Mesenchymal stem cell (in vitro differentiated cells and primary cell): ENCODE measurements at places on chromosomes 1 and 21.

DNA sequence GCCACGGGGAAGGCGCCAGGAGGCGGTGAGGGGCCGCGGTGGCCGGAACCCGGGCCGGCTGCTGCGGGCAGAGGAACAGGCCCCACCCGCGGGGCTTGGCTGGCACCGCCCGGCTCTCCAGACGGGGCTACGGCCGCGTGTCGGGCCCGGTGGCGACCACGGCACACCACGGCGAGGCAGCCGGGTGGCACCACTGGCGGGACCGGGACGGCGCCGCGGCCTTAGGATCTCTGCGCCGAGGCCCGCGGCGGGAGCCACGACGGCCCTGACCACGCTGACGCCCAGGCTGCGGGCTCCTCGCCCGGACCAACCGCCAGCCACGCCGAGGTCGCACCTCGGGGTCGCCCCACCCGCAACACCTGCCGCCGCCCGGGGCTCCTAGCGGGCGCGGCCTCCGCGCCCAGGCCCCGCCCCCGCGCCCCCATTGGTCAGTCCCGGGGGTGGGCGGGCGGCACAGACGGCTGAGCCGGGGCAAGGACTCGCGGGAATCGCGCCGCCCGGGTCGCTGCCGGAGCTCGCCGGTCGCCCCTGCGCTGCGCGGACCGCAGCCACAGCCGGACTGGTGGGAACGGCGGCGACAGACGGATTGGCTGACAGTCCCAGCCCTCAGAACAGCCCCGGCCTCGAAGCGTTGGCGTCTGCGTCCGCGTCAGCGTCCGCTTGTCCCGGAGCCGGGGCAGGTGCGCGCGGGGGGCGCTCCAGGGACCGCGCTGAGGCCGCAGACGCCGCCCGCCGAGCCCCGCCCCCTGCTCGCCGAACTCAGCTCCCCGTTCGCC, at the start of gene BMP8A:
Gene BMP8A (plus strand): TSS at position 491 of the 776 bp plus-strand sequence. CDS start 356 bp downstream, outside the sequence.
- DNase-seq: peak; percentile 53

- DNase-seq: no peak
Observed at GRCh38 chr1:116762781-116763115, 8.5 kb downstream of the CD2 start.

GRCh38 chr21:34526241-34526617, 14.2 kb upstream of the KCNE1 start:
- DNase-seq: no peak

DNA sequence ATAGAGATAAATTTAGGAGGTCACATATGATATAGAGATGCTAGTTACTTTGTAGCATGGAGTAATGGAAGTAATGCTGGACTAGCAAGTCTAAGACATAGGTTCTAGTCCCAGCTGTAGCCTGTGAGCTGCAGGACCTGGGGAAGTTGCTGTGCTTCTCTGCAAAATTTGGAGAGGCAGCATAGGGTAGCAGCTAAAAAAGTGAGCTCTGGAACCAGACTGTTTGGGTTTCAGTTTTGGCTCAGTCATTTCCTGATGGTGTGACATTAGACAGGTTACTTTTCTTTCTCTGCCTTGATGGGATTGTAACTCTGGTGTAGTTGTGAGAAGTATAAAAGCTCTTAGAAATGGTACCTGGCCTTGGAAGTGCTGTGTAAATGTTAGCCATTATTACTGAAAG, 3.3 kb downstream of the METTL13 start:
- DNase-seq: no peak

DNA sequence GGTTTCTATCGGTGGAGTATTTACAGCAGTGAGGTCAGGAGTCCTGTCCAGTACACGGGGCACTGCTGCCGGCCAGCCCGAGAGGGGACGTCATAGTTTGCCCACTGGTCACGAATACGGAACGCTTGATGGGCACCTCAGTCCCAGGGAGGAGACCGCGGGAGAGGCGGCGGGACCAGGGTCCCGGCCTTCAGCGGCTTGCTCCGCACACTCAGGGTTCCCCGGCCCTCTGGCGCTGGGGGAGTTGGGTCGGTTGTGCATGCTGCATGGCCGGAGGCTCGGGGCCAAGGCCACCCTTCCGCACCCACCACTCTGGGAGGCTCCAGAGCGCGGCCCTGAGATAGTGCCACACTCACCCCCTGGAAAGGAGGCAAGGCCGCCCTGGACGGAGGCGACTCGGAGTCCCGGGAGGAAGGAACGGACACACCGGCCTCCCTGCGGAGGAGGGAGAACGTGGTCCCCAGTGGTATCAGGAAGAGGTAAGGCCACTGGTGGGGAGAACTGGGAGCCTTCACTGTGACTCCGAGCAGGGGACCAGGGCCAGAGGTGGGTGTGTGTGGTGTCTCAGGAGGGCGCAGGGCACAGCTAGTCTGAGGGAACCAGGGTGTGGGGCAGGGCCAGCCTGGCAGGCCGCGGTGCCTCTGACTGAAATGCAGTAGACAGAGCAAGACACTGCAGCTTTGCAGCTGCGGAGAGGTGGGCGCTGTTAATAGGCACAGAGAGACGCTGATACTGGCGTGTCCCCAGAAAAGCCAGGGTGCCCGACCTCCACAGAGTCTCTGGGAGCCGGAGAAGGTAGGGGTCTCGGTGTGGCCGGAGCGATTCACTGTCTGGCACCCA, 28.6 kb upstream of the PRSS38 start:
- DNase-seq: no peak

GRCh38 chr1:67118191-67118590, 16.6 kb downstream of the C1orf141 start:
- no peak for DNase-seq

DNA sequence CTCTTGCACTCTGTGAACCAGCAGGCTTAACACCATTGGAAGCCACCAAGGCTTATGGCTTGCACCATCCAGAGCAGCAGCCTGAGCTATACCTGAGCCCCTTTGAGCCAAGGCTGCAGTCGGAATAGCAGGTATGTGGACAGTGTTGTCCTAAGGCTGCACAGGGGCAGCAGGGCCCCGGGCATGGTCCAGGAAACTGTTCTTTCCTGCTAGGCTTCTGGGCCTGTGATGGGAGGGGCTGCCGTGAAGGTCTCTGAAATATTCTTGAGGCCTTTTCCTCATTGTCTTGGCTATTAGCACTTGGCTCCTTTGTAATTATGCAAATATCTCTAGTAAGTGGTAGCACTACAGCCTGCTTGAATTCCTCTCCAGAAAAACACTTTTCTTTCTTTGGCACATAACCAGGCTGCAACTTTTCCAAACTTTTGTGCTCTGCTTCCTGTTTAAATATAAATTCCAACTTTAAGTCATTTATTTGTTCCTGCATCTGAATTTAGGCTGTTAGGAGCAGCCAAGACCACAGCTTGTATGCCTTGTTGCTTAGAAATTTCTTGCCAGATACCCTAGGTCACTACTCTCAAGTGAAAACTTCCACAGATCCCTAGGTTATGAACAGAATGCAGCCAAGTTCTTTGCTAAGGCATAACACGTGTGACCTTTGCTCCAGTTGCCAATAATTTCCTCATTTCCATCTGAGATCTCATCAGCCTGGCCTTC, 5.2 kb downstream of the KRTAP20-4 start:
- no peak for DNase-seq

GRCh38 chr21:14824126-14824525, 240.7 kb downstream of the NRIP1 start:
- no peak for DNase-seq

- no peak for DNase-seq
Observed at GRCh38 chr1:175232335-175232734, 39.8 kb upstream of the KIAA0040 start.

GRCh38 chr1:180931529-180931928, 18.8 kb downstream of the KIAA1614 start:
- DNase-seq: no peak

GRCh38 chr1:61301824-61302657, 219.7 kb downstream of the NFIA start:
- DNase-seq: peak; percentile 63

DNA sequence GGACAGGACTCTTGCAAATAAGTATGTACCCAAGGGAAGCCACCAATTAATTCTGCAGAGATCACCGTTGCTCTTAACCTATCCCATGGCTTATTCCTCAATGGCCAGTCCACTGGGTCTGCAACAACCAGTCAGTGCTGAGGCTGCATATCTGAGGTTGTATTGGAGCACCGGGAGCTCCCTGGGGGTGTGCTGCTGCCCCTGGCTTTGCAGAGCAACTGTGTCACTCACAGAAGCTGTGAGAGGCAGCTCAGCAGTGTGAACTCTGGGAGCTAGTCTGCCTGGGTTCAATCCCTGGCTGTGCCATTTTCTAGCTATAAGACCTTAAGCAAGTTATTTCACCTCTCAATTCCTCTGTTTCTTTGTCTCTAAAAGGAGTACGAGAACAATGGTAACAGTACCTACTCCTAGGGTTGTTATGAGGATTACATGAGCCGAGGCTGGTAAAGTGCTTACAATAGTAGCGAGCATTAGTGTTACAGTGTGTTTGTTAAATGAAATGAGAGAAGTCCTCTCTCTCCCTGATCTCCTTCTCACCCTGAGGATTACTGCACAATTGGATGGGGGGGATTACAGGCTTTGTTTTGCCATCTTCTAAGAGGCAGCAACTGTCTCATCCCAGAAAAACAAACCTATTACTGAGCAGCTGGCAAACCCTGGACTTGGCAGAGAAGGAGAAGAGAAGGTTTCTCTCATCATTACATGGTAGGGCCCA, 3.6 kb downstream of the RXRG start:
- DNase-seq: no peak

DNA sequence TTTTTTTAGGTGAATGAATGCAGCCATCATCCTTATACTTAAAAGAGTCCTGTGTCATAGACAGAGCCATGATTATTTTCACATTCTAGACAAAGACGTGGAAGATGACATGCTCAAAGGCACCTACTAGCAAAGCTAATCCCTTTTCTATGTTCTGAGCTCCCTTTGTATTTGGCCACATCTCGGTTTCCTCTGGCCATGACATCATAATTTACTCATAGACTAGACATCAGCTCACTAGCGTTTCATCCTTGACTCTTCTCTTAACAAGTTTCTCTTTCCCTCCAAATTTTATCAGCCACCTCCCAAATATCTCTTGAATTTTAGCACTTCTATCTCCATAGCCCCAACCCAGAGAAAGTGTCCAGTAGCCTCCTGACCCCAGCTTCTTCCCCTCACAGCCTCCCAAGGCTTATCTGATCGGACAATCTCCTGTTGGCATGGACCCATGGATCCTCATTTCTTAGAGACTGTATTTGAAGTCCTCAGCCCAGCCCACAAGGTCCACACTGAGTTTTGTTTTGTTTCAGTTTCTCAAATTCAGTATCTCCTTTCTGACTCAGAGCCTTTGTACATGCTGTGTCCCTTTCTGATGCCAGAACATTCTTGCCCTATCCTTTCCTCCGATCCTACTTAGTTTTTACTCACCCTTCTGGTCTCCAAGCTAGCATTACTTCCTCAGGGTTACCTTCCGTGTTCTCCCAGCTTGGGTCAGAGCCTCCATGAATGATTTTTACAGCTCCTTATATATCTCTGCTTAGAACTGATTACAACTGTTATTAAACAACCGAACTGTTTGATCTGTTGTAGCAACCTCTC, 33.0 kb upstream of the EPS8L3 start:
- peak; percentile 54 for DNase-seq

GRCh38 chr1:33143176-33143575, 38.7 kb downstream of the TRIM62 start:
- peak; percentile 45 for DNase-seq

GRCh38 chr21:36661511-36662309, 37.2 kb upstream of the SIM2 start:
- DNase-seq: peak; percentile 48

- DNase-seq: no peak
Observed at GRCh38 chr1:107777664-107778047, 187.3 kb downstream of the VAV3 start.

GRCh38 chr21:8993284-8993942, 1528.0 kb upstream of the TPTE start:
- no peak for DNase-seq

- no peak for DNase-seq
Observed at GRCh38 chr1:58883888-58884482, 100.1 kb upstream of the JUN start.

DNA sequence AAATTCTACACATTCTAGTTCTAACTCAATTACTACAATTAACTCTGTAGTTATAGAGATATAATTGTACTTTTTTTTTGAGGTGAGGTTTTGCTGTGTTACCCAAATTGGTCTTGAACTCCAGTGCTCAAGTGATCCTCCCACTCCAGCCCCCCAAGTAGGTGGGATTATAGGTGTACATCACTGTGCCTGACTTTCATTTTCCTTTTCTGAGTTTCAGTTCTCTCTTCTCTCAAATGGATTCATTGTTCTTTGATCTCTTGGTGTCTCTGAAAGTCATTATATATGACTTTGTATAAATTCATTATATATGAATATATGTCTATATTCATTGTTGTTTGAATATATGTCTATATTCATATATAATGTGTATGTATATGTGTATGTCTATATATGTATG, 74.0 kb upstream of the GALNT2 start:
- no peak for DNase-seq
